Tibial nerve (tissue), 4 donors: ENCODE measurements at places on chromosomes 16 and 17. TPM values are rescaled to one million over a fixed set of nuclear protein-coding genes. Genes with fewer than 3 reads are reported as not detected.

GRCh38 chr16:74999219-74999608, 390 bp downstream of the ZNRF1 start:
- H3K4me3 ChIP-seq, result peak overlapping the region; percentile 78
- H3K36me3 ChIP-seq, result no peaks in the 10 kb centered on the region
- H3K27ac ChIP-seq, result peak overlapping the region; percentile 73
- no peaks in the 10 kb centered on the region for H3K27me3 ChIP-seq

GRCh38 chr17:63246344-63246743, 199.8 kb downstream of the CYB561 start:
- H3K4me1 ChIP-seq, result no peaks in the 10 kb centered on the region
- no peak for DNase-seq
- H3K27me3 ChIP-seq, result no peaks in the 10 kb centered on the region
- H3K27ac ChIP-seq, result no peak overlapping the region

DNA sequence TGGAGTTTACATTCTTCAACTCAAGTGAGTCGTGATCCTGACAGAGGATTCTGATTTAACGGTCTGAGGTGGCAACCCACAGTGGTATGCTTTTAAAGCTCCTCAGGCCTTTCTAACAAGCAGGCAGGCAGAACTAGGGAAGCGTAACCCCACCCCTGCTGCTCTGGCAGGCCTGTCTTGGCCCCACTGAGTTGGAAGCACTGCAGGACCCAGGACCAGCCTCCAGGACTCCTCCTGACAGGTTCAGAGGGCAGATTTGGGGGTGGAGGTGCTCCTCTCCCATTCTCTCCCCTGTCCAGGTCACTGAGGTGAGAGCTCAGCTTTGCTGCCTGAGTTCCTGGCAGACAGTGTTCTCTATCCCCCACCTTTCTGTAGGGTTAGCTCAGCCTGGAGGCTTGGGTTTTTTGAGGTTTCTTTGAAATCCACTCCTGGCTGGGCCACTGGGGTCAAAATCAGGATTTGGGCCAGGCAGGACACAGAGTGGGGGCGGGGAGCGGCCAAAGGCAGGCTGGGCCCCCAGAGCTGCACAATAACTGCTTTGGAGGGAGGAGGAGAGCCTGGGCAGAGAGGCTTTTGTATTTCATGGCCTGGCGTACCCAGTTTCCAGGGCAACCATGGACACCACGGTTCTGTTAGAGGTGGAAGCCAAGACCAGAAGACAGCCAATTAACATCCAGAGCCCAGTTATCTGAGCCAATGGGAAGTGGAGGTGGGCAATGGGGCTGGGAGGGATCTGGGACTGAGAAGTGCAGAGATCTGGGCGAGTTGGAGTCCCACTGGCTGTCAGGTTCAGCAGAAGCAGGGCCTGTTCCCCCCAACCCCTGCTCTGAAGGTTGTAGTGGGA, 9.5 kb downstream of the MRPL27 start:
- no peaks in the 10 kb centered on the region for H3K27me3 ChIP-seq
- no peak overlapping the region for H3K4me3 ChIP-seq
- peaks cover 22% of the 10 kb centered on the region for H3K4me1 ChIP-seq
- peak overlapping the region; percentile 47 for H3K27ac ChIP-seq
- no peak for DNase-seq
- H3K36me3 ChIP-seq, result peaks cover 65% of the 10 kb centered on the region

DNA sequence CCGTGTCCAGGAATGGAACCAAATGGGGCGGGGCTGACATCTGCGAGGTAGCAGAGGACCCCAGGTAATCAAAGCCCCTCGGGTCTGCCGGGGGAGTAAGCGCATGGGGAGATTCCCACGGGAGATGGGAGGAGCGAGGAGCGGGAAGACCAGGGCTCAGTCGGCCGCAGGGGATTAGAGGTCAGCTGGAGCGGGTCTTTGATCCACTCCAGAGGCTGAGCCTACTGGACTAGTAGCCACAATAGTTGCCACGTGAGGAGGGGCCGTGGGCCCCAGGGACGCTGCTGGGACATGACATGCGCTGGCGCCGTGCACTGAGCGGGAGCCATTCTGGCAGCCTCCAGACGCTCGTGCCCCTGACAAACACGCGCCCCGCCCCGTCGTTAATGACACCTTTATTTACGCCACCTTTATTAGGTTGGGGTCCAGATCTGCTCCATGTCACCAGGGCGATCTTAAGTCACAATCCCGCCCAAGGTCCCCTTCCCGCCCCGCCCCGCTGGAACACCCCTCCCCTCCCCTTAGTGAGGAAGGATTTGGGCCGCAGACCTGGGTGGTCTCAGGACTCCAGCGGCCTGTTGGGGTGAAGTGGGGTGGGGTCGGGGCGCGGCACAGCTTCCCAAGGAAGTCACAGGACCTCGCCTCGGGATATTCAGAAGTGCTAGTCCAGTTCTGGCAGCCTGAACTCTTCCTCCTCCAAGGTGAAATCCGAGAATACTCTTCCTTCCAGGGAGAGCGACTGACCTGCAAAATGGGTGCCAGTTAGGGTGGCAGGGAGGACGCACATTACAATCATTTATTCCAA, 15.0 kb downstream of the PPY start:
- no peak for DNase-seq
- H3K36me3 ChIP-seq, result no peaks in the 10 kb centered on the region
- H3K4me1 ChIP-seq, result no peaks in the 10 kb centered on the region
- no peak overlapping the region for H3K4me3 ChIP-seq
- H3K27ac ChIP-seq, result no peak overlapping the region

DNA sequence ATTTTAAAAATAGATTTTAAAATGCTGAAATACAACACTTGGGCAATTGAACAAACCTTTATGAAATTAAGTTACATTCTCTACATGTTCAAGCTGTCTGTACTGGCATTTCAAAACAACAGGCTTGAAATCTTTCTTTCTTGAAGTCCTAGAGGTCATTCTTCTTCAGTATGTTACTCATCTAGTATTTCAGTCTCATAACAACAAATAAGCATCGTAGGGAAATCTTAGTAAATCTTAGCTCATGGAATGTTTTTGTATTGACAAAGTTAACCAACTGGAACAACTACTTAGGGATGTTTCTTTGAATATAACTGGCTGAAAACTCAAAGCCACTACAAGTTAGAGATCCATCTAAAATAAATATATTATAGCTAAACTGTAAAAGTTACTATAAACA, 96.6 kb downstream of the KIF2B start:
- DNase-seq, result no peak
- H3K27ac ChIP-seq, result no peak overlapping the region
- no peaks in the 10 kb centered on the region for H3K27me3 ChIP-seq
- H3K4me3 ChIP-seq, result no peak overlapping the region
- no peaks in the 10 kb centered on the region for H3K4me1 ChIP-seq

DNA sequence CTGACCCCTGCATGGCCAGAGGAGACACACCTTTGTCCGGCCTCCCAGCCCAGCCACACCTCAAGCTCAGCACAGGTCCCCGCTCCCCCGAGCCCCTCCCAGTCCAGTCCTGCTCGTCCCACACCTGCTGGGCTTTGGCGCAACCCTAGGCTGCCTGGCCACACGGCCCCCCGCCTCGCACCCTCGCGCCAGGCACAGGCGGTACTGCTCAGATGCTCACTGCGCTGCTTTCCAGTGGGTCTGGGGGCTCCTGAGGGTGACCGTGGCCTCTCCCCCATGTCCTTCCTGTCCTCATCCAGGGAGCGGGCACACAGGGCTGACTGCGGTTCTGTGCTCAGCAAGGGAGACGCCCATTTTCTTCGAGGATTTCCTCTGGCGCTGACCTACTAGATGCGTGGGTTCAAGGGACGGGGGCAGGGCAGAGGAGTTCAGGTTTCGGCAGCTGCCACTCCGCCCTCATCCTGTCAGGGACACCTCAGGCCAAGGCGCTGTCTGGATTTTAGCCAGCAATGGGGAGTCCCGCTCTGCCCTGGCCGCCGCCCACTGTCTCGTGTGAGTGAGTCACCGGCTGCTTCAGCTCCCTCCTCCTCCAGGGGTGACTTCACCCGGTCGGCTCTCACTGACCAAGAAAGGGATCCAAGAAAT, 118.0 kb upstream of the ZNF469 start:
- peak; percentile 93 for DNase-seq
- no peaks in the 10 kb centered on the region for H3K36me3 ChIP-seq
- no peak overlapping the region for H3K4me3 ChIP-seq
- peak overlapping the region; percentile 48 for H3K27ac ChIP-seq
- H3K27me3 ChIP-seq, result peaks cover 4% of the 10 kb centered on the region

DNA sequence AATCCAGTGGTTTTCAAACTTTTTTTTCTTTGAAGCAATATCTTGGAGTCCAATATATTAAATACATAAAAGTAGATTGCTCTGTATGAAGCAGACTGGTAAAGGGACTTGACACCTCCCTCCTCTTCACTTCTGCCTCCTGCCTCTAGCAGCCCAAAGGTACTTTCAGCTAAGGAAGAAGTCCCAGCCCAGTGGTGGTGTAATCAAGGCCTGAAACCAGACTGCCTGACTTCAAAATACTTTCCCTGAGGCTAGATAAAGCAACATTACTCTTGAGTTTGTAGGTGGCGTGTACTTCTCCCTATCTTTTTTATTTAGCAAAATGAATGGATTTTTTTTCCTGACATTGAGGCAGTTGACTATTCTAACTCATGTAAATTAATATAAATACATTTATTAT, 122.4 kb upstream of the TMEM97 start:
- no peak overlapping the region for H3K27ac ChIP-seq
- no peak for DNase-seq

GRCh38 chr17:48441231-48441711, 11.3 kb upstream of the SKAP1 start:
- peaks cover 8% of the 10 kb centered on the region for H3K4me1 ChIP-seq
- peaks cover 39% of the 10 kb centered on the region for H3K27me3 ChIP-seq
- no peaks in the 10 kb centered on the region for H3K36me3 ChIP-seq
- DNase-seq, result no peak

GRCh38 chr17:50263331-50264262, 10.7 kb upstream of the TMEM92 start:
- H3K27ac ChIP-seq, result no peak overlapping the region
- no peak for DNase-seq
- H3K36me3 ChIP-seq, result no peaks in the 10 kb centered on the region
- no peaks in the 10 kb centered on the region for H3K27me3 ChIP-seq
- H3K4me3 ChIP-seq, result no peak overlapping the region

- H3K27me3 ChIP-seq, result no peaks in the 10 kb centered on the region
- no peak for DNase-seq
- H3K4me3 ChIP-seq, result no peak overlapping the region
- H3K27ac ChIP-seq, result no peak overlapping the region
- H3K4me1 ChIP-seq, result no peaks in the 10 kb centered on the region
These were observed 12.8 kb downstream of the RAB11FIP4 start for GRCh38 chr17:31404028-31404949.

DNA sequence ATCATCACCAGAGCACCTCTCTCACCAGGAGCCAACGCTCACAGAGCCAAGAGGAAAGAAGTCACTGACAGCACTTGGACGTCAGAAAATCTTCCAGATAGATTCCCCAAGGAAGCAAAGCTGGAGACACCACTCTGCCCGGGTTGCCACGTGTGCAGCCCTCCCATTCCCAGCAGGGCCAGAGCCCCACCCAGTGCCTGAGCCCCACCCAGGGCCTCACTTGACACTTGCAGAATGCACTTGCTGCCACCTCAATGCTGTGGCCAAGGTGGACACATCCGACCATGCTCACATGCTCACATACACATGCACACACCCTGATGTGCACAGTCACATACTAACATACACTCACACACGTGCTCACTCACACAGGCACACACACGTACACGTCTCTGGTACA, 240.7 kb downstream of the RBFOX3 start:
- no peak overlapping the region for H3K27ac ChIP-seq
- no peaks in the 10 kb centered on the region for H3K27me3 ChIP-seq
- no peak overlapping the region for H3K4me3 ChIP-seq
- H3K4me1 ChIP-seq, result no peaks in the 10 kb centered on the region
- DNase-seq, result no peak

- DNase-seq, result no peak
- H3K4me3 ChIP-seq, result no peak overlapping the region
- peaks cover 27% of the 10 kb centered on the region for H3K4me1 ChIP-seq
- H3K36me3 ChIP-seq, result no peaks in the 10 kb centered on the region
- H3K27me3 ChIP-seq, result no peaks in the 10 kb centered on the region
- no peak overlapping the region for H3K27ac ChIP-seq
These were observed 164.1 kb downstream of the SEC14L1 start for GRCh38 chr17:77304746-77305473.

DNA sequence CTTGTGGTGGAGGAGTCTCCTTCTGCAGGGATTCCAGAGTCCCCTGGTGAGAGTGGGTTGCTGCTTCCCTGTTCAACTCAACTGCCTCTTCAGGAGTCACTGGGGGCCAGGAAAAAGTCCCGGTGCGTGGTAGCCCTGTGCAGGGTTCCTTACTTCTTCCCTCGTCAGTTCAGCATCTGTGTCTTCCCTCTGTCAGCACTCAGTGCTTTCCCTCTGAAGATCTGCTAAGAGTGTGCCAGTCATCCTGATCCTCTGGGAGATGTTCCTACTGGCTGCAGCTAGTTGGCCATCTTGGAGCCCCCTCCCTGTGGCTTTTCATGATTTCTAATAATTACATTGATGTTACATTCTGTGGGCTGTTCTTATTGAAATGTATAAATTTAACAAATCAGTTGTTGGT, 36.5 kb downstream of the NF1 start:
- peaks cover 8% of the 10 kb centered on the region for H3K4me1 ChIP-seq
- no peaks in the 10 kb centered on the region for H3K27me3 ChIP-seq
- H3K27ac ChIP-seq, result no peak overlapping the region
- no peak overlapping the region for H3K4me3 ChIP-seq

DNA sequence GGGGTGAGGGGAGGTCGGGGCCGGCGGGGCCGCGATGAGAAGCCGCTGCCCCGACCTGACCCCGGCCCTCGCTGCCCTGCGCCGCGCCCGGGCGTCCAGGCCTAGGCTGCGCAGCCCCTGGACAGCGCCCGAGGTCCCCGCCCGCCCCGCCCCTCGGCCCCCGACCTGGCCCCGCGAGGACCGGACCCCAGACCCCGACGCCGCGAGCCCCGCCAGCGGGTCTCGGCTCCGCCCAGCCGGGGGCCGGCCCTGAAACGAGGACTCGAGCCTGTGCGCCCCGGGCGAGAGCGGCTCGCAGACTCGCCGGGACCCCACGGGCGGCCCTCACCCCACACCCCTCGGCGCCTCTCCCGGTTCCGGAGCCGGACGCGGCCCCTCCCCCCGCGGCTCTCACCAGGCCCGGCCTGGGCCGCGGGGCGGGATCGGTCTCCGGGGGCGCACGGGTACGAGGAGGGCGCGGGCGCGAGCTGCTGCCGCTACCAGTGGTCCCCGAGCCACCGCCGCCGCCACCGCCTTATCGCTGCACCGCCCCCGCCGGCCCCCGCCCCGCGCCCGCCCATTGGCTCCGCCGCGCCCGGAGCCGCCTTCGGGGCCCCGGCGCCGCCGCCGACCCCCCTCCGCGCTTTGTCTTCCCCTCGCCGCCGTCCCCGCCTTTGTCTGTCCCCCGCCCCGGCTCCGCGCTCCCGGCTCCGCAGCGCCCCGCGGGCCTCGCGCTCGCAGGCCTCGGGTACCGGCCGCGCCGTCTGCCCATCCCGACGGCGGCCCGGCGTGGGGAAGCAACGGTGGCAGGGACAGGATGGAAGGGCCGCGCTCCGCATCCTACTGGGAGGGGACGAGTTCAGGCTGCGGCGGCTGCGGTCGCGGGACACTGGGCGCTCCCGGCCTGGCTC, at the start of gene LIMD2:
LIMD2 (minus strand) TSS at position 488 of the 890 bp plus-strand sequence. CDS start 827 bp downstream, outside the sequence.
- peak within 1 kb of the TSS; percentile 84 for H3K4me3 ChIP-seq
- no peaks in the 10 kb centered on the region for H3K27me3 ChIP-seq
- H3K27ac ChIP-seq, result peak within 1 kb of the TSS; percentile 97
- H3K36me3 ChIP-seq, result peaks cover 31% of the 10 kb centered on the region
- DNase-seq, result no peak
- H3K4me1 ChIP-seq, result no peaks in the 10 kb centered on the region

GRCh38 chr16:81651758-81652718, 127.1 kb upstream of the PLCG2 start:
- DNase-seq, result no peak
- peak overlapping the region; percentile 42 for H3K4me3 ChIP-seq
- peak overlapping the region; percentile 69 for H3K27ac ChIP-seq
- H3K36me3 ChIP-seq, result peaks cover 27% of the 10 kb centered on the region
- no peaks in the 10 kb centered on the region for H3K27me3 ChIP-seq
- H3K4me1 ChIP-seq, result no peaks in the 10 kb centered on the region

NETO2 gene
- 3.3 TPM for total RNA-seq

KRTAP16-1 gene
- total RNA-seq, result not detected
